Brain microvascular endothelial cell (primary cell): ENCODE measurements at places on chromosomes 4 and X.

DNA sequence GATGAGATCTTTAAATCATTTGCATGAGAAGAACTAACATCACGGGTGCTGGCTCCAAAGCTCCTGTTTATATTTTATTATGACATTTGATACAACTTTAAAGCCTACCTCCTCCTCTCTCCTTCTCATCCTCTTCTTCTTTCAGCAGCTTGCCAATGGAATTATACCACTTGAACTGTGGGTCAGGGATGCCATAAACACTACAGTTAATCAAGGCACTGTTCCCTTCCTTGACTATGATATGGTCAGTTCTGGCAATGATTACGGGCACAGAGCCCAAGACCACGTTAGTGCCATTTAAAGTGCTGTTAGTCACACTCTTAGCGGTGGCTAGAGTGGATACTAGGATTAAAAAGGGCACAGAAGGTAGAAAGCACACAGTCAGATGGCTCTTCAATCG lies 20.7 kb downstream of the MFAP3L start:
- no peak for DNase-seq

DNA sequence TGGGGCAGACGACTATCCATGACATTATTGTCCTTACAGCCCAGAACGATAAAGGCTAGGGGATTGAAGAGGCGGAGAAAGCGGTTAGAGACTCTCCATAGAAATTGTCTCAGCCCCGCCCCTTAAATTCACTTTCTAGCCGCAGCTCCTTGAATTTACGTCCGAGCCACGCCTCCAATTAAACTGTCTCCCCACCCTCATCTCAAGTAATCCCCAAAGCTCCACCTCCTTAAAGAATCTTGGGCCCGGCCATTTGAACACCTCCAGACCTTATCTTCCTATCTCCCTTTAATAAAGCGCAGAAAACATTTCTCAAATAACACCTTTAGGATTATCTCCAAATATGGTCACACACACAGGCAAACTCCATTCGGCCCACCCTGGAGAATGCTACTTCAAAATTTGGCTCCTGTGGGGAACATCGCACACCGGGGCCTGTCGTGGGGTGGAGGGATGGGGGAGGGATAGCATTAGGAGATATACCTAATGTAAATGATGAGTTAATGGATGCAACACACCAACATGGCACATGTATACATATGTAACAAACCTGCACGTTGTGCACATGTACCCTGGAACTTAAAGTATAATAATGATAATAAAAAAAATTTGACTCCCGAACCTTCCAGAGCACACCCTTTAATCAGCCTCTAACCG lies 7.2 kb upstream of the MAGIX start:
- peak; percentile 60 for DNase-seq

- DNase-seq = no peak
Observed at GRCh38 chrX:103513476-103514108, 5.7 kb downstream of the RAB40A start.

DNA sequence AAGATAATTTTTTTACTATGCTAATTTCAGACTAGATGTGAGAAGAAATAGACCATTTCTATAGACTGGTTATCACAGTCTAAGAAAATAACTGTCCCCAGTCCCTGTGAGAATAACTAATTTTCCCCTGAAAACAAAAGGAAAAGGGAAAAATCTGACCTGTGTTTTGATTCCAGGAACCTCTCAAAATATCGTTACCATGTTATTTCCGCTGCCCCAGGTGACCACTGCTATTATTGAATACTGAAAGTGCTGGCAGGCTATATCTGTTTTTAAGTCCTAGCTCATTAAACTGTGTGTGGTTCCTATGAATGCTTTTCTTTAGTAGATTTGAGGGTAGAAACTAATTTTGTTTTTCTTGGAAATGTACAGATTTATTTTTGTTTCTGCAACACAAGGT lies 83.6 kb downstream of the GAB1 start:
- DNase-seq = no peak

- no peak for DNase-seq
Observed at GRCh38 chr4:144645102-144645630, 790 bp upstream of the HHIP start.

DNA sequence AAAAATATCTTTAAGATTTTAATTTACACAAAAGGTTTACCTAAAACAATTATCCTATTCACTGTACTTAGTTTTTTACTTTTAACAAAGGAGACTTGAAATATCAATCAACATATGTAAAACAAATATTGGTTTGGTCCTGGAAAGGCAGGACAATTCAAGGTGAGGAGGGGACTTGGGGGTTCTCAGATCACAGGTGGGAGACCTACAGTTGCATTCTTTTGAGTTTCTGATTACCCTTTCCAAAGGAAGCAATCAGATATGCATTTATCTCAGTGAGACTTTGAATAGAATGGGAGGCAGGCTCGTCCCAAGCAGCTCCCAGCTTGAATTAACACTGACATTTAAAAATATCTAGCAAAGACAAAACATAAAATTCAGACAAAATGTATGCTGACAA lies 1917.3 kb downstream of the C4orf33 start:
- no peak for DNase-seq

DNA sequence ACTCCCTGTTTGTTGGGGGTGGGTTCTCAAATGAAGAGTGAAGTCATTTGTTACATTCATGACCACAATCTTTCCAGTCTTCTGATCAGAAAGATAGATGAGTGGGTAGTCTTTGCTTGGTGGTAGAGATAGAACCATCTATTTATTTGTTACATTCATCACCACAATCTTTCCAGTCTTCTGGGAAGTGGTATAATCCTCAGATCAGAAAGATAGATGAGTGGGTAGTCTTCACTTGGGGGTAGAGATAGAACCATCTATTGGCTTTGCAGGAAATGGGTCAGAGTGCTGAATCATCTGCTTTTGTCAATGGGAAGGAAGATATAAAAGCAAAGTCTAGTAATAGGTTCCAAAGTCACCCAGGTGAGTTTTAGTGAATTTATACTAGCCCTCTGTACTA lies 64.2 kb upstream of the EPGN start:
- DNase-seq = no peak

GRCh38 chr4:174156239-174156826 lies 127.1 kb downstream of the FBXO8 start:
- peak; percentile 29 for DNase-seq

- peak; percentile 39 for DNase-seq
Observed at GRCh38 chrX:12825801-12826200, 34.6 kb downstream of the PRPS2 start.

DNA sequence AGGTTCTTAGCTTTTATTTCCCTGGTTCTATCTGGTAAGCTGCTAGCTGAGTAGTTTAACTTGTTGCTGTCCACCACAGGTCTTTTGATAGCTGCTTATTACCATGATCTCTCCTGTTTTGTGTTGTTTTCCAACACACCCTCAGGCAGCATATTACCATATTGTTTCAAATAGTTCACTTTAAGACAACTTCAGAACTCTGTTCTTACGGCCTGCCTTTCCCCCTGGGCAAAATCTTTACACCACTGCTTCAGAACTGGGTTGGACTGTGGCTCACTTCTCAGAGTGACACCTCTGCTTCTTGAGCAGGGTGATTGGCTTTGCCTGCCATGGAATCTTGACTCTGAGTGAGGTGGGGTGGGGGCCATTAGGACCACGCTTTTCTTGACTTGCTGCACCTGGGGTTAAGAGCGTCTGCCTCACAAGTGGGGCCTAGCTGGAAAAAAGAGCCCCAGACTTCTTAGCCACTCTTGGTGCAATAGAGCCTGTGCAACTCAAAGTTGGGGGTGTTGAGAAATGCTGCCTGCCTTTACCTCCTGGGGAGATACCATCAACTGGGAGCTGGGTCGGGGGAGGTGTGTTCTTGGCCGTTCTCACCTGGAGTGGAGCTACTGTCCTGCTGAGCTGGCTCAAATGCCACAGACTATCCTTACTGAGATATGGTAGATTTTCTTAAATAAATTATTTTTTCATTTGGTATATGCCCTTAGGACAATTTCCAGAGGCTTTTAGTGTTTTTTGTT lies 23.4 kb downstream of the USP9X start:
- no peak for DNase-seq

DNA sequence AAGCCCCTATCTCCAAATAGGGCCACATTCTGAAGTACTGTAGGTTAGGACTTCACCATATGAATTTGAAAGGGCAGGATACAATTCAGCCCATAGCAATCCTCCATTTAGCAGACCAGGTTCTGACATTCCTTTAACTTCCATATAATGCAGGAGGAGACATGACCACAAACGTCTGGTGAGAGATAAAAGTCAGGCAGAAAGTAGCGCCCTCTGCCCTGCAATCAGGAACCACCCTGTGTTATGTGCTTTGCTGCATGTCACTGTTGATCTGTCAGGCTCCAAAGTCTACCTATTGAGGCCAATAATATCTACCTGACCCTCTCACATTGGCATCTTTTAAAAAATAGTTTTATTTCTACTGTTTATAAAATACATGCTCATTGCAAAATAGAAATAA lies 30.2 kb upstream of the SEPSECS start:
- no peak for DNase-seq

DNA sequence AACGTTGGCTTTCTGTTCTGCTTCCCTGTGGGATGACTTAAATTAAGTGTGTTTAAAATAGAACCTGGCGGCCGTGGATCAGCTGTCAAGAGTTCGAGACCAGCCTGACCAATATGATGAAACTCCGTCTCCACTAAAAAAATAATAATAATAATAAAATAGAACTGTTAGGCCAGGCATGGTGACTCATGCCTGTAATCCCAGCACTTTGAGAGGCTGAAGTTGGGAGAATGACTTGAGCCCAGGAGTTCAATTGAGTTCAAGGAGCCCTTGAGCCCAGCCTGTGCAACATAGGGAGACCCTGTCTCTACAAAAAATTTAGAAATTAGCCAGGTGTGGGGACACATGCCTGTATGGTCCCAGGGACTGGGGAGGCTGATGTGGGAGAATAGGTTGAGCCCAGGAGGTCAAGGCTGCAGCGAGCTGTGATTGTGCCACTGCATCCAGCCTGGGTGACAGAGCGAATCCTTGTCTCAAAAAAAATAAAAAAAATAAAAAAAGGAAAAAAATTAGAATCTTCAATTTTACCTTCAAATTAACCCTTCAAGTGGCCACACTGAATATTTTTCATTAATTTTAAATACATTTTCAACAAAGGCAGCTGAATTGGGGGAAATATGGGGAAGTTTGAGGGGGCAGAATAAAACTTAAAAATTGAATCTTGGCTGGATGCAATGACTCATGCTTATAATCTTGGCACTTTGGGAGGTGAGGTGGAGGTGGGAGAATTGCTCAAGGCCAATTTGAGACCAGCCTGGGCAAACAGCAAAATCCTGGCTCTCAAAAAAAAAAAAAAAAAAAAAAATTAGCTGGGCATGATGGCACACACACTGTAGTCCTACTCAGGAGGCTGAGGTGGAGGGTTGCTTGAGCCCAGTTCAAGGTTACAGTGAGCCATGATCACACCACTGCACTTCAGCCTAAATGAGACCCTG lies 31.8 kb upstream of the HSD17B13 start:
- peak; percentile 52 for DNase-seq

- DNase-seq = peak; percentile 61
Observed at GRCh38 chr4:182604953-182605352, 312.2 kb downstream of the DCTD start.

DNA sequence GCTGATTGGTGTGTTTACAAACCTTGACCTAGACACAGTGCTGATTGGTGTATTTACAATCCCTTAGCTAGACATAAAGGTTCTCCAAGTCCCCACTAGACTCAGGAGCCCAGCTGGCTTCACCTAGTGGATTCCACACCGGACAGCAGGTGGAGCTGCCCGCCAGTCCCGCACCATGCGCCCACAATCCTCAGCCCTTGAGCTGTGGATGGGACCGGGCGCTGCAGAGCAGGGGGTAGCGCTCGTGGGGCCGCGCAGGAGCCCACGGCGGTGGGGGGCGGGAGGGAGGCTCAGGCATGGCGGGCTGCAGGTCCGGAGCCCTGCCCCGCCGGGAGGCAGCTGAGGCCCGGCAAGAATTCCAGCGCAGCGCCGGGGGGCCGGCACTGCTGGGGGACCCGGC lies 30.7 kb downstream of the MEPE start:
- DNase-seq = no peak

DNA sequence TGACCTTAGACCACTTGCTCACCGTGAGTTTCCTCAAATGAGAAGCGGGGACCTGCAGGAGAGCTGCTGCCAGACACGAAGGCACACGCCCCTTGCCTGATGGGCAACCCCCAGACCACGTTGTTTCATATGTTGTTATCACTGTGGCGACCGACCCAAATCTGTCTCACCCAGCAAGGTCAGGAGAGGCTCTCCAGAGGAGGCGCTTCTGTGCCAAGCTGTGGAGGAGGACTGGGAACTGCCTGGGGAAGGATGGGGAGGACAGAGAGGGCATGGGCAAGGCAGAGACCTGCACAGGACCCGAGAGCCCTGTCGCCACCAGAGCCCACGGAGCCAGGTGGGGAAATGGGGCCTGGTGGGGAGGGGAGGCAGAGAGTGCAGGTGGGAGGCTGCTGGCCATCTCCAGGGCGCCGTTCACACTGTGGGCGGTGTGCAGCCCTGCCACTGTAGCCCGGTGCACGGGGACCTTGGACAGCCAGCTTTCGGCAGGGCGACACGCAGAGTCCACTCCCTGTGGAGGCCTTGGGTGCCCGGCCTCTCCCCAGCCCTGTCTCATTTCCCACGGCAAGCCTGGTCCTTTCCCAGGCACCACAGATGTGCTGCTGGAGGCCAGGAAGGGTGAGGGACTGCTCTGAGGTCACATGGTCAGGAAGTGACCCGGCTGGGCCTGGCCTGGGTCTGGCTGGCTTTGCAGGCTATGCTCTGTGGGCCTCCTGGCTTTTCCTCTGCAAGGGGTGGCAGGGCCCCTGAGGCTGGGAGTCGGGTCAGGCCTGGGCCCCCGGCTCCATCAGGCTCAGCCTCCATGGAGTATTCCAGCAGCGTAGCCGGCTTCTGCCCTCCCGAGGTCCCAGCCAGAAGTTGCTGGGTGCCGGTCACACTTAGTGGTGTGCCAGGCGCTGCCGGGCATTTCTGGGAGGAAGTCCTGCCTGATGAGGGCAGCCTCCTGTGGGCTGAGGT lies 3.2 kb downstream of the HTRA3 start:
- no peak for DNase-seq

- DNase-seq = no peak
Observed at GRCh38 chr4:138686106-138686835, 329.3 kb upstream of the NOCT start.

GRCh38 chrX:115029869-115030570 lies 12.6 kb upstream of the IL13RA2 start:
- DNase-seq = no peak

GRCh38 chr4:2462992-2463762 lies 5.7 kb upstream of the RNF4 start:
- DNase-seq = no peak

GRCh38 chr4:41364876-41365275 lies 108.1 kb downstream of the UCHL1 start:
- DNase-seq = no peak

- no peak for DNase-seq
Observed at GRCh38 chr4:26407476-26407875, 82.8 kb downstream of the CCKAR start.

- no peak for DNase-seq
Observed at GRCh38 chr4:109052821-109053220, 249.6 kb downstream of the COL25A1 start.
